ENCODE measurements at places on chromosomes 1 and 21.
A peak's percentile ranks its signal among the peaks of the same experiment; 100 is the strongest.

DNA sequence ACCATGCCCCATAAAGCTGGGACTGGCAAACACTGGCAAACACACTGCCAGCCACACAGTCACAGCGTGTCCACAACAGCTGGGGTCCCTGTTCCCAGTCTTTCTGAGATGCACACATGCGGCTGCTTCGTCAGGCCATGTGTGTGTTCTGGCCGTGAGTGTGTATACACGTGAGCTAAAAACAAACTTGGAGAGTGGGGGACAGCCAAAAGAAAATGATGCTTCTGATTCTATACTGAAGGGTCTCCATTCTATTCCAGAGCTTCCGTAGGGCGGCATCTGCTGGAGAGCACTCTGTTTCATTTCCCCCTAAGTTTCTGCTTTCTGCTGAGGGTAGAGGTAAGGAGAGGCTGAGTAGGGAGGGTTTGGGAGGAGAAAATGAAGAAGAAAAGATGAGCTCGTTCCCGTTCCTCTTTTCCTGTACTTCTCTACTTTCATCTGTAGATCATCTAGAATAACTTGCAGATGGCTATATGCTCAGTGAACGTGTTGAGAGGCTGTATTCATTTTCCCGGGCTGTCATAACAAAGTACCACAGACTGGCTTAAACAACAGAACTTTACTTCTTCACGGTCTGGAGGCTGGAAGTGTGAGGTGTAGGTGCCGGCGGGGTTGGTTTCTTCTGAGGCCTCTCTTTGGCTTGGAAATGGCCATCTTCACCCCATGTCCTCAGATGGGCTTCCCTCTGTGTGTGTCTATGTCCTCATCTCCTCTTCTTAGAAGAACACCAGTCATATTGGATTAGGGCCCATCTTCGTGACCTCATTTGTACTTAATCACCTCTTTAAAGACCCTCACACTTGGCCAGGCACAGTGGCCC lies 151.6 kb downstream of the TOMM20 start:
- no peak for DNase-seq
- peaks cover 41% of the 10 kb centered on the region for H3K4me1 ChIP-seq
- no peaks in the 10 kb centered on the region for H3K27me3 ChIP-seq

DNA sequence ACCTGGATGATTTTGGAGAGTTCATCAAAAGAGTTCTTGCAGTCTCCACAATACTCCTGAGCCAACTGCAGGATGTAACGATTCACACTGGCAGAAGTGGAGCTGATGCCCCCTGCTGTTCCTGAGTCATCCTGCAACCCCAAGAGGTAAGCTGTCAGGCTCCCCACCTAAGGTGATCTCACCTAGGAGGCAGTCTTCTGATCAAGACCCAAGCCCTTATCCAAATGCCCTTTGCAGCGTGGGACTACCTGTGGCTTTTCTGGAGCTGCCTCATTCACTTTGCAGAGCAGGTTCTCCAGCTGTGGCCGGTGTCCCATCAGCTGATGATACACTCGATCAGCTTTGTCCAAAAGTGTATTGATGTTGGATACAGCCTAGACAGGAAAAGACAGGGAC lies 96.4 kb downstream of the UBR4 start:
- H3K36me3 ChIP-seq, result peaks cover 29% of the 10 kb centered on the region
- H3K4me1 ChIP-seq, result no peaks in the 10 kb centered on the region
- no peak overlapping the region for H3K4me3 ChIP-seq
- no peaks in the 10 kb centered on the region for H3K27me3 ChIP-seq
- H3K27ac ChIP-seq, result no peak overlapping the region
- peak; percentile 64 for DNase-seq

GRCh38 chr1:32341971-32342370 lies 5.9 kb upstream of the MARCKSL1 start:
- H3K4me1 ChIP-seq, result no peaks in the 10 kb centered on the region
- no peak overlapping the region for H3K27ac ChIP-seq
- no peaks in the 10 kb centered on the region for H3K36me3 ChIP-seq
- no peak for DNase-seq
- H3K27me3 ChIP-seq, result no peaks in the 10 kb centered on the region

DNA sequence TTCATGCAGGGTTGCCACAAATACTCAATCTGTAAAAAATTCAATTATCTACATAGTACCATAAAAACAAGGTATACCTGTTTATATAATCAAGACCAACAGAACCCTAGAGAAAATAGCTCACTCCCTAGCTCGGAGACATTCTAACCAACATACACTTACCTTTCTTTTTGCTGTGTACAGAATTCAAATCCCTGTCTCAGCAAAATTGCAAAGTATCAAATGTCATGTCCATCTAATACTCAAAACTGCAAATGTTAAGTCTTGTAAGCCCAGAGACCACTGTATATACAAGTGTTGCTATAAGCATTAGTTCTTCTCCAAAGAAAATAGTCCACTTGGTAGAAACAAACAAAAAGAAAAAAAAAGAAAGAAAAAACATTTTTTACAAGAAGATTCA lies 16.2 kb upstream of the SELE start:
- H3K4me3 ChIP-seq, result no peak overlapping the region
- DNase-seq, result no peak
- no peak overlapping the region for H3K27ac ChIP-seq
- no peaks in the 10 kb centered on the region for H3K27me3 ChIP-seq
- H3K36me3 ChIP-seq, result no peaks in the 10 kb centered on the region
- no peaks in the 10 kb centered on the region for H3K4me1 ChIP-seq

- no peaks in the 10 kb centered on the region for H3K4me1 ChIP-seq
- no peaks in the 10 kb centered on the region for H3K36me3 ChIP-seq
- H3K27me3 ChIP-seq, result no peaks in the 10 kb centered on the region
- peak; percentile 99 for DNase-seq
Measured at GRCh38 chr1:235128456-235129328, at the start of gene TOMM20. TSS of gene TOMM20 (minus strand) at chr1:235128837. CDS start at chr1:235128715, 122 bp downstream.

DNA sequence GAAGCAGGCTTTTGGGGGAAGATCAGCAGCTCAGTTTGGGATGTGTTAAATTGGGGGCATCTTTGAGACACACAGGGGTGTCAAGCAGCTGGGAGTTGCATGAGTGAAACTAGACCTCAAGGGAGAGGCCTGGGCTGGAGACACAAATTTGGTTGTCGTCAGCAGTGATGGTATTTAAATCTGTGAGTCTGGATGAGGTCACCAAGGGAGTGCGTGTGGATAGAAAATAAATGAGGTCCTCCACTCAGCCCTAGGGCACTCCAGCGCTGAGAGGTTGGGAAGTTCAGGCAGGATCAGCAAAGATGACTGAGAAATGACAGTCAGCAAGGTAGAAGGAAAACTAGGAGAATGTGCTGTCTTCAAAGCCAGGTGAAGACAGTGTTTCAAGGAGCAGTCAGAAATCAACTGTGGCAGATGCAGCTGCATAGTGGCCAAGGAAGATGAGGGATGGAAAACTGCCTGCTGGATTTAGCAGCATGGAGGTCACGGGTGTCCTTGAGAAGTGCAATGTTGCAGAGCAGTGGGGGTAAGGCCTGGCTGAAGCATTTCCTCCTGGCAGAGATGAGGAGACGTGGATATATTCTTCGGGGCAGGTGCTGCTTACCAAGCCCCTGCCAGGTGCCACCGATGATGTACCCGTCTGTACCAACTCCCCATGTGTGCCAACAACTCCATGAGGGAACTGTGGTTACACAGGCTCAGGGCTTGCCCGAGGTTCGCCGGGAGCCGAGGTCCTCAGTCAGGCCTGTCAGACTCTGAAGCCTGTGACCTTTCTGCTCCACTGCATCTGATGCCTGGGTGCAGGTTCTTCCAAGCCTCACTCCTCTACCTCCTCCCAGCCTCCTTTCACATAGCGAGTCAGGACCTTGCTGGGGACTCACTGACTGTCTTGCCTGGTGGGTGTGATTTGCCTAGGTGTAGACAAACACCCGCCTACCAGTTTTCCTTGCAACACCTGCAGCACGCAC lies 11.3 kb downstream of the MAP7D1 start:
- no peak overlapping the region for H3K27ac ChIP-seq
- no peaks in the 10 kb centered on the region for H3K36me3 ChIP-seq
- DNase-seq, result no peak
- H3K4me3 ChIP-seq, result no peak overlapping the region
- H3K27me3 ChIP-seq, result no peaks in the 10 kb centered on the region

- H3K36me3 ChIP-seq, result no peaks in the 10 kb centered on the region
- H3K4me1 ChIP-seq, result no peaks in the 10 kb centered on the region
- H3K27me3 ChIP-seq, result no peaks in the 10 kb centered on the region
- DNase-seq, result no peak
Measured at GRCh38 chr1:18229625-18230024, 122.0 kb downstream of the IGSF21 start.

DNA sequence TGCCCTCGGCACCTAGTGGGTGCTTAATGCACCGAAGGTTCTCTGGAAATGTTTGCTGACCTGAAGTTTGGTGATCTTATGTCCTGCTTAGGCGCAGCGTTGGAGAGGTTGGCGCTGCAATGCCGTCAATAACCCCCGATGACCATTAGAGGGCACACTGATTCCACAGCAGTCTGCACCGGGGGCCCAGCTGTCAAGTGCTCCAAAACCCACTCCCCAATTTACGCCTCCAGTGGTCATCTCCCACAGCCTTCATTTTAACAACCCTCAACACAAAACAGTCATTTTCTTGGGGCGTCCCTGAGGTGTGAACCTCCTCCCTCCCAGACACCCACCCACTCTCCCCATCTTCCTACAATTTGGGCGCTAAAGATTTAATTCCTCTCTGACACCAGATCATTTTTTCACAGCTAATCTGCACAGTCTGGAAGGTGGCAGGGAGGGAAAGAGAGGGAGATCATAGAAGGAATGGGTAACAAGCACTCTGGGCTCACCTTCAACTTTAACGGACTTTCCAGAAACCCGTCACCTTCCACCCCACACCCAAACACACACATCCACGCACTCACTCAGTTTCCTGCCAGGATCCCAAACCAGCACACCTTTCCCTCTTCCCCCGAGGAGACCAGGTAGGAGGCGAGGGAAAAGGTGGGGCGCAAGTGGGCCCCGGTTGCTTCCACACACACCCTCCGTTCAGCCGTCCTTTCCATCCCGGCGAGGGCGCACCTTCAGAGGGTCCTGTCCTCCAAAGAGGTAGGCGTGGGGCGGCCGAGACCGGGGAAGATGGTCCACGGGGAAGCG lies 570 bp upstream of the NPR1 start:
- peaks cover 19% of the 10 kb centered on the region for H3K4me1 ChIP-seq
- H3K27me3 ChIP-seq, result no peaks in the 10 kb centered on the region
- H3K27ac ChIP-seq, result peak overlapping the region; percentile 17
- peak; percentile 81 for DNase-seq
- peaks cover 3% of the 10 kb centered on the region for H3K36me3 ChIP-seq
- H3K4me3 ChIP-seq, result peak overlapping the region; percentile 61

GRCh38 chr1:211739671-211740411 lies 64.4 kb upstream of the NEK2 start:
- no peak overlapping the region for H3K4me3 ChIP-seq
- H3K27me3 ChIP-seq, result no peaks in the 10 kb centered on the region
- no peaks in the 10 kb centered on the region for H3K36me3 ChIP-seq
- no peaks in the 10 kb centered on the region for H3K4me1 ChIP-seq
- no peak overlapping the region for H3K27ac ChIP-seq
- no peak for DNase-seq

GRCh38 chr1:7770997-7771822 lies at the start of gene VAMP3:
TSS of gene VAMP3 (plus strand) at chr1:7771296. CDS start at chr1:7771384, 88 bp downstream.
- H3K36me3 ChIP-seq, result peaks cover 5% of the 10 kb centered on the region
- H3K4me3 ChIP-seq, result peak within 1 kb of the TSS; percentile 79
- DNase-seq, result peak; percentile 87
- H3K27ac ChIP-seq, result peak within 1 kb of the TSS; percentile 83

Measured in kidney (tissue), 22 donors.